ENCODE measurements at places on chromosomes 6 and 20.

DNA sequence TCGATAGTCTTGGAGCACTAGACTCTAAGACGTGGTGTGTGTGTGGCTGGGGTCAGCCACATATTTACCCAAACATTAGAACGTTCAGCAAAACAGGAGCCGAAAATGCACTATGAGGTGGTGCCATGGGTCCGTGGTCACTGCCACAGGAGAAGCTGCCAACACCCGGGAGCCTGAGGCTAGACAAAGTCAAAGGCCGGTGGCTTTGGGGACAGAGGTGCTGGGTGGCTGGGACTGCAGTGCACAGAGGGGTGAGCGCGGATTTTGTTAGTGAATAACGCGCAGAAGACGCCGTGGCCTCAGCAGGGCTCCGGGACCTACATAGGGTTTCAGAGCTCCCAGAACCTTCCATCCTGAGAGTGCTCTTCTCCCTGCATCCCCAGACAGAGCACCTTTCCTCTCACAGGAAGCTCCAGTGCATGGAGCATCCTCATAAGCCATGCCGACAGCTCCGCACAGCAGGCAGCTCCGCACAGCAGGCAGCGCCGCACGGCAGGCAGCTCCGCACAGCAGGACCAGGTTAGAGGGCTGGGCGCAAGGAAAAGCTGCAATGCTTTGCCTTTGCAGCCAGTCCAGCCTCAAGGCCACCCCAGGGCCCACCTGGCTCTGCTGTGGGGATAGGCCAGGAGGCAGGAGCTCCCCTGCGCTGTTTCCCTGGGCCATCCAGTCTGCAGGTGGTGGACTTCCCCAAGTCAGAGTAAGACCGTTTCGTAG lies 304.1 kb downstream of the TAF4 start:
- no peak for DNase-seq

- DNase-seq = no peak
These were observed 5.7 kb downstream of the TMEM151B start for GRCh38 chr6:44275749-44276648.

DNA sequence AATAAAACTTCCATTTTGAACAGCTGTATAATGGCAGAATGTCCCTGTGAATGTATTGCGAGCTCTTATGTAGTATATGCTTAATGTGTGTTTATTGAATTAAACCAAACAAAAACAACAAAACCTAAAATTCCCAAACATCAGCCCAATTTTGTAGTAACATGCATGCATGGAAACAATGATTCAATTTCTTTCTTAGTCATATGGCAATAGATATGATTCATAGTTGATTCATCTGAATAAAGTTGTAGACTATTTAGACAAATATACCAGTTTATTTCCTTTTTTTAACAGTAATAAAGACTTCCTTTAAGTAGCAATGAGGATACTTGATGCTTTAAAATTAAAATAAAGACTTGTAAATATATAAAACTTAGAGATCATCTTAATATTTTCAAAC lies 670.6 kb downstream of the CD109 start:
- DNase-seq = no peak

DNA sequence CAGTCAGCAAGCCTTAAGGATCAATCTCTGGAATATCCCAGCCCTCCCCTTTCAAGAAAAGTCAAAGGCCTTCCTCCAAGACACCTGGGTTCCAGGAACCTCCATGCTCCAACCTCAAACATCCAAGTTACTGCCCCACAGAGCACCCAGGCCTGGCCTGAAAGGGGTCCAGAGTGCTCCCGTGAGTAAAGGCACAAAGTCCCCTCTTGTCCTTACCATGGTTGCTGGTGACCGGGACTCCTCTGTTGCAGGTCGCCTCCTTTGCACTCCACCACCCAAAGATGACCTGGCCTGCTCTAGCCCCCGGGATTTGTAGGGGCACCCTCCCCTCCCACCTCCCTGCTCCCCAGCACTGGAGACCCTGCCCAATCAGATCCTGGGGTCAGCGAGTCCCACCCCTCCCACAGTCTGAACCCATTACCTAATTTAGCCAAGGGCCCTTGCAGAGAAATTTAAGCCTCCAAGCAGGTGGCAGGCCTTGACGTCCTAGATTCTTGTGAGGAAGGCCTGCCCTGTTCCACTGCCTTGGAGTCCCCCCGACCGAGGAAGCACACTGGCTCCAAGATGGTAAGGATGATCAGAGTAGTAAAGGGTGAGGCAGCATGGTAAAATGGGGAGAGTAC lies at the start of gene TNNC2:
Gene TNNC2, minus strand, starts transcription at position 283 of the 623 bp plus-strand sequence. Its CDS starts 64 bp downstream, at position 219.
- no peak for DNase-seq

DNA sequence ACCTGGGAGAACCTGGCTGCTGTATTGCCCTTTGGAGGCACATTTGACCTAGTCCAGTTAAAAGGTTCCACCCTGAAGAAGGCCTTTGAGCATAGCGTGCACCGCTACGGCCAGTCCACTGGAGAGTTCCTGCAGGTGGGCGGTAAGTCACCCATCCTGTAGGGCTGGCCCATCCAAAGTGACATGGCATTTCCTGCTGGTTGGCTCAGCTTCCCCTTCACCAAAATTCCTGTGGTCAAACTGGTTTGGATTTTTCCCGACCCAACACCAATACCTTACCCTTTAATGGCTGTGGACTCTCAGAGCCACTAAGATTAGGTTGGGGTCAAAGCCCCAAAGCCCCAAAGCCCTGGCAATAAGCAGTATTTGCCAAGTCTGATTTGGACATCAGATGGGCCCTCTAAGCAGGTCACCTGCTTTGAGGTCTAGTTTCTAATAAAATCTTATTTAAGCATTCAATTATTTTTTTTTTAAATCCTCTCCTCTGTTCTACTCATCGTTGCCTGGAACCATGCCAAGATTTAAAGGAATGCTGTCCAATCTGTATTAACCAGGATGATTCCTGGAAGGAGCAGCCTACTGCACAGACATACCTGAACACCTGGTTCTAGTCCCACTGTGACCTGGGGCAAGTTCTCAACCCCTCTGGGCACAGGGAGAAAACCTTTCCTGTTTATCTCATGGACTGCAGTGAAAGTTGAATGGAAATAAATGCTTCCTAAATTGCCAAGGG lies 40.8 kb downstream of the NT5E start:
- DNase-seq = no peak

GRCh38 chr20:59625214-59625922 lies 21.0 kb downstream of the PHACTR3 start:
- DNase-seq = no peak

DNA sequence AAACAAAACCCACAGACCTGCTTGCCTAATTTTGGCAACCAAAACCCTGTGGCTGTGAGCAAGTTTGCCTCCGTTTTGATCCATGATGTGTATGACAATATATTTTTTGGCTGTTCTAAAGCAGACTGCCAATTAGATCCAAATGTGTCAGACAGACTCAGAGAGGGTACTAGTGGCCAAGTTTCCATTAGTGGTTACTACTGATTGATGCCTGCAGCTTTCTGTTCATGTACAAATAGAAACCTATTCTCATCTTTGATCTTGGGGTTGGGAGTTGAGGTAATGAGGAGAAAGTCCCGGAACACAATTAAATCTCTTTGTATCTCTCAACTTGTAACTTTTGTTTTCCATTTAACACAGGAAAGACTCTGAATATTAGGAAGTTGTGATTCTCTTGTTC lies 100.9 kb downstream of the RNF144B start:
- no peak for DNase-seq

DNA sequence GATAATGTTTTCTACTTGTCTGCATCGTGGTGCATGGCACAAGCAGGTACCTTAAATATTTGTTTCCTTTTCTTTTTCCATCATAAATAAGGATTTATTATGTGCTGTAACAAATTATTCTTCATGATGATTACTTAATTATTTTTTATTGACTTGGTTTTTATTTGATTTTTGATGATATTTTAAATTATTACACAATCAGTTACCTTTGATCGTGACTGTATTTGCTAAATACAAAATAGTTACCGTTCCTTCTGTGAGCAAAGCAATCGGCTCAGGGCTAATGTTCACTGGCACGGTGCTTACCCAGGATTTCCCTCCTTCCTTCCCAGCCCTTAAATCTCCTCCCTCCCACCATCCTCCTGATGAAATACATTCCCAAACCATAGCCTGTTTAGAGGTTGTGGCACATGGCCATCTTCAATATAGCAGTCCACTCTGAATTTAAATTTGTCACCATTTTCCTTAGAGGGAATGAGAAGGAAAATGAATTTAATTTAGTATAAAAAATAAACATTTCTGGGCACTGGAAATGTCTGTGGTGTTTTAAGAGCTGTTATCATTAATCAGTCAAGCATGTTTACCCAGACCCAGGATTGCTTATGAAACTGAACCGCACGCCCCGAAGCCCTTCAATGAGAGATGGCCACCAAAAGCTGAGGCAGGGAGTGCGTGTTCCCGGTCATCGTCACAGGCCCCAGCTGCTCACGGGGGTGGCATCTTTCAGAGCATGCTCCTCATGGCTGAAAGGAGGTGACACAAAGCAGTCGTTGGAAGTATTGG lies 23.0 kb upstream of the EXOC2 start:
- DNase-seq = no peak

- DNase-seq = no peak
These were observed 52.2 kb downstream of the MYH7B start for GRCh38 chr20:35007891-35008290.

DNA sequence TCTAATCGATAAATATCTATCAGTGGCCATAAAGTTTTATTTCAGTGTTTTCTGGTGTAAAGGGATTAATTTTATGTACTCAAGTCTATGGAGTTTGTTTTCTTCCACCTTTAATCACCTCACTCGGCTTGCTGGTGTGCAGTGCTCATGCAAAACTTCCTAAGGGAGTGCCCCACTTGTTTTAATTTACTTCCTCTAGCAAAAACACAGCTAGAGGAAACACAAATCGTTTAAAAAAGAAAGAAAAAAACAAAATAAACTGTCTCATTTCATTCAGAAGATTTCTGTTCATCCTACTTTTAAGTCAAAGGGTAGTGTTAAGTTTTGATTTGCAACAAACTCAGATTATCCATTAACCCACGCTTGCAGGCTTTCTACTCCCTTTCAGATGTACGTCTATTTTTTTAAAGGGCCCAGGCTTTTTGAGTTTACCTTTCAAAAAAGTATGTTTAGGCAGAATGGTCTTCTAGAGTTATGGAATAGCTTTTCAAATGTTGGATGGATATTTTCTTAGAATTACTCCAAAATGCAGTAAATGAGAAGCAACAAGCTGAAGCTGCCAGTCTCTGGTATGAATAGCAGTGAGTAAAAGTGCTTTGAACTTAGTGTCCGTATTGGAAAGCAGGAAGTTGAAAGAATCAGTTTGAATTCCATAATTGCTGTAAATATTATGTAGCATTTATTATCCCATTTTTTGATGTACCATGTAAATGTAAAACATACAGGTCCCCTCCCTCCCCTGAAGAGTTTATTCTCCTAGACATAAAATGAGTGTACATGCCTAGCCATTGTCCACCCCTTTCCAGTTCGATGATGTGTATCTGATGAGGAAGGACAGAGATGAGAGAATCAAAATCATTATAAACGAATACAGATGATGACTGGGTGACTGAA lies 113.3 kb downstream of the SLC16A10 start:
- no peak for DNase-seq

DNA sequence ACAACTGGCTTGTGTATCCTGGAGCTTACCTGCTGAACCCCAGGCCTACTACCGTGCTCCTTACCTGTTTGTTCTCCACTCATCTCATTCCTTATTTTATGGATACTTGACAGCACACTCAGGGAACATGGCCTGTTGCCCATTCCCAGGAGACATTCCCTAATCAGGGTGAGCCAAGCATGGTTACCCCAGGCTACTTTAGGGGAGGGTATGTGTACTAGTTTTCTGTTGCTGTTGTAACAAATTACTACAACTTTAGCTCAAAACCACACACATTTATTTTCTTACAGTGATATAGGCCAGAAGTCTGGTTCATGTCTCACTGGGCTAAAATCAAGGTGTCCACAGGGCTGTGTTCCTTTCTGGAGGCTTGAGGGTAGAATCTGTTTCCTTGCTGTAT lies 15.0 kb upstream of the TRAM2 start:
- no peak for DNase-seq

- no peak for DNase-seq
These were observed 50.2 kb upstream of the IFNGR1 start for GRCh38 chr6:137269347-137269746.

GRCh38 chr6:44176762-44177509 lies 18.3 kb downstream of the CAPN11 start:
- no peak for DNase-seq

DNA sequence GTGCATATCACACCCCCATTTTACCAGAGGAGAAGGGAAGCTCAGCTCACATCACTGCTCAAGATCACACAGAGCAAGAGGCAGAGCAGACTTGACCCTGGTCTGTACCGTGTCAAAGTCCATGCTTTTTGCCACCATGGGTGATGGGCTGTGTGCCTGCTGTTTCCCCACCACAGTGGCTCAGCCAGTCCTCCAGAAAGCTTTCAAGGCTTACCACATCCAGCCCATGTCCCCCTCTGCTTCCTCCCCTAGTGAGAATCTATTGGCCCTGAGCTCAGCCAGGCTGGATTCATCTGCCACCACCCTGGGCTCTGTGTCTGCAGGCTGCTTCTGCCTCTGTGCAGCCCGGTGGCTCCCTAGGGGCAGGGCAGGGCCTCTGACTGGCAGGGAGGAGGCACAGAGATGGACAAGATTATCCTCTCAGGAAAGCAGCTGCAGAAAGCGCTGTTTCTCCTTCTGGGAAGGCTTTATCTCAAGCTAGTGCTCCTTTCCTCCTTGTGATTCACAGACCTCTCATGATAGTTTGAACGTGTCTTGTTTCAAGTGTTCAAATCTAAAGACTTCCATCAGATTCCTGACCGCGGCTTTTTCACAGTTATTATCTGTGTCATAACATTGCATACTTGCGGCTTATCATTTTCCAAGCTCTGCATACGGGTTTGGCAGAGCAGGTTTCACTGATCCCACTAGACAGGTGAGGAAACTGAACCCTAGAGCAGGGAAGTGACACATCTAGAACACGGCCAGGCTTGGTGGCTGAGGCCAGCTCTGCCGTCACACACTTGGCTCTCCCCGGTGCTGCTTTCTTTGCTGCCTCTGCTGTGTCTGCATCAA lies 37.4 kb downstream of the VEGFA start:
- DNase-seq = no peak

DNA sequence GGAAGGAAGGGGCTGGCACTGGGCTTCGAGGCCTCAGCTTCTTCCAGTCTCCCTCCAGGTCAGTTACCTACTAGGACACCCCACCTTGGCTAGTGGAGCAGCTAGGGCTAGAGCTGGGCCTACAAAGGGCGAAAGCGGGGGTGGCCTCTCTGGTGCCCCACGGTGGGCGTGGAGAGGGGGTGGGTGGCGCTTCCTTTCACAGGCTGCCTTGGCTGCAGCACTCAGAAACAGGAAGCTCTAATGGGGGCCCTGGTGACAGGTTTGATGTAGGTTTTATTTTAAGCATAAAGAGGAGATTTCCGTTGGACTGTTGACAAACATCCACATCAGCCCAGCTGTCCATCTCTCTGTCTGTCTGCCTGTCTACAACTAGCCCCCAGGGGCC lies 13.4 kb downstream of the FAM110A start:
- DNase-seq = no peak

DNA sequence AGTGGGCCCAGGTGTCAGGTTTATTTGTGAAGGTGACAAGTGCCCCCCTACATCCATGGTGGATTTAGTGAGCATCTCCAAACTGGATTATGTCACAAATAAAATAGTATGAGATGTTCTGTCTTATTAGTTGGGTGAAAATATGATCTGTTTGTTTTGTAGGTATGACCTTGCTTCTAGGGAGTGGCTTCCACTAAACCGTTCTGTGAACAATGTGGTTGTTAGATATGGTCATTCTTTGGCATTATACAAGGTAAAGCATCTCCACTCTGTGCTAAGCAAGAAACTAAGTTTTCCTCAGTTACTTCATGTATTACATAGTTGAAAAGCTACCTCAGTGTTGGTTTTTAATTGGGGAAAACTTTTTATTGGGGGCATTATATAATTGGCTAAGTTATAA lies 88.4 kb downstream of the ATRN start:
- DNase-seq = no peak

All from C1 segment of cervical spinal cord (tissue), 14 donors.